ENCODE measurements at places on chromosomes 6 and 20.
A peak's percentile ranks its signal among the peaks of the same experiment; 100 is the strongest.

DNA sequence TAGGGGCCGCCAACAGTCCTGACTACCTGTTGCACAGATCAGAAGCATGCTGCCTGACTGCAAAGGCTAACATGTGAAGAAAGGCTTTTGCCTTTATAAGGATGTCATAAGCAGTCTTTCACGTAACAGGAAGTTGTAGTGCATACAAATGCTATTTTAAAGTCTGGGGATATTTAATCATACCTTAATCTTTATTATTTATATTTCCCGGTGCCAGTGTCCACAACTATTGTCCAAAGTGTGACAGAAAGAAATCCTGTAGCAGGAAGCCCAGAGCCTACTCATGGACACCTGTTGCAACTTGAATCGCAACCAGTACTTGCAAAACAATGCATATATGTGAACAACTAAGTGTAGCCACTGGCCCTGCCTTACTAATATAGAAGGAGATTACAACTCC is 235.8 kb downstream of the ALDH8A1 start:
- DNase-seq, result no peak

DNA sequence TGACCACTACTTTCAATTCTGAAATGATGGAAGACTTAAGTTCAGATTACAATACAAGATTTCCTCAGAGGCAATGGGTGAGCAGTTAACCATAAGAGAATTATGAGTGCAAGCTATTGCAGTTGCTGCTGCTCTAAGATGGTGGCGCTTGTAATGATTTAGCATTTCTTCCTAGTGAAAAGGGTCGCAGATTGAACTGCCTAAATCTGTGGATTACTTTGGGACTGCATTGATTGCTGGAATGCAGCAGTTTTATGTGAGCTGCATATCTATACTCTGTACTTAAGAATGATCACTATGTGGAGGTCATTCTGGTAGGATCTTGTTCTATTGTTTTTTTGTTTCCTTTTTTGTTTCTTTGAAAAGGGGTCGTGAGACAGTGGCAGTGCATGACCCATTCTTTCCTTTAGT is 5.3 kb downstream of the SCAF8 start:
- DNase-seq, result peak; percentile 49

DNA sequence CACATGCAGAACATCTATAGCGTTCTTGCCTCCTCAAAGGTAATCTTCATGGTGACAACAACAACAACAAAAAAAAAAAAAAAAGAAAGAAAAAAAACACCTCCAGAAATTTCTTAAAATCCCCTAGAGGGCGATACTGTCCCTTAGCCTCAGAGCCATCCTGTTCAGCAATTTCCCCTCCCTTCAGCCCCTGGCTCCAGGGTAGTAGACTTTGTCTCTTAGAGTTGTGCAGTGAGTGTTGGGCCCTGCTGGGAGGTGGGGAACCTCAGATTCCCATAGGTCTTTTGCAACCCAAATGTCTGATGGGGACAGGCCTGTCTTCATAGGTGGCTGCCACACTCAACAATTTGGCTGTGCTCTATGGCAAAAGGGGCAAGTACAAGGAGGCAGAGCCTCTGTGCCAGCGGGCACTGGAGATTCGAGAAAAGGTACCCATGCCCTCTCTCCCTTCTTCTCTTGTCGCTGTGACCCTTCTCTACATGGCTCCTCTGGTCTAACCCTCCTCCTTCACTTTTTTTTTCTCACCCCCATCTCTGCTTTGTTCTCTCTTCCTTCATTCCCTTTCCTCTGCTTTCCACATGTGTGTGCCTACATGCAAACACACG is 6.0 kb upstream of the PTK7 start:
- peak; percentile 73 for DNase-seq

GRCh38 chr6:156719395-156719719 is 57.8 kb upstream of the ARID1B start:
- no peak for DNase-seq

All from OCI-M1 (cell line).